Breast epithelium (tissue), 4 donors: ENCODE measurements at places on chromosomes 3 and 15.

GRCh38 chr15:68310178-68310803 lies 32.7 kb downstream of the FEM1B start:
- peak; percentile 46 for DNase-seq

GRCh38 chr15:85312929-85313331 lies 67.5 kb upstream of the AKAP13 start:
- no peak for DNase-seq

GRCh38 chr3:30691944-30692343 lies 85.5 kb downstream of the TGFBR2 start:
- no peak for DNase-seq

DNA sequence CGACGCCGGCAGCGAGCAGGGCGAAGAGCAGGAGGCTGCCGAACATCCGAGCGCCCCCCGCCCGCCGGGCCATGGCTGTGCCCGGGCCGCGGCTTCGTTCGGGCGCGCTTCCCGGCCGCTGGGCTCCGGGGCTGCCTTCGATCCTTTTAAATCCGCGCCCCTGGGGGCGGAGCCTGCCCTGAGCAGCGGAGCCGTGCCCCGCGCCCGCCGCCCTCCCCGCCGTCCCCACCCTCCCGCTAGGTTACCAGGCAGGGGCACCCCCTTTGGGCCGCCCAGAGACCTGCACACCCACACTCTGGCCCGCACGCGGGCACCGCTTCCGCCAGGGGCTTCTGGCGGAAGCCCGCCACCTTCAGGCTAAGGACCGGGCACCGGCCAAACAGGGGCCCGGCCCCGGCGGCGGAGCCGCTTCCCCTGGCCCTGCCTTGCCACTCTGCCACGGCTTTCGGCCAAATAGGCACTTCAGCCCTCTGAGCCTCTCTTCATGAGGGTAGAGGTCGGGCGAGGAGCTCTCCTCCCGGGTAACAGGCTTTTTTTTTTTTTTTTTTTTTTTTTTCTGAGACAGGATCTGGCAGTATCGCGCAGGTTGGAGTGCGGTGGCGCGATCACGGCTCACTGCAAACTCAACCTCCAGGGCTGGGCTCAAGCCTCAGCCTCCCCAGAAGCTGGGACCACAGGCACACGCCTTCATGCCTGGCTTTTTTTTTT lies at the start of gene NMB:
Gene NMB, minus strand, starts transcription at position 120 of the 708 bp plus-strand sequence. Its CDS starts 47 bp downstream, at position 73.
- peak; percentile 72 for DNase-seq

DNA sequence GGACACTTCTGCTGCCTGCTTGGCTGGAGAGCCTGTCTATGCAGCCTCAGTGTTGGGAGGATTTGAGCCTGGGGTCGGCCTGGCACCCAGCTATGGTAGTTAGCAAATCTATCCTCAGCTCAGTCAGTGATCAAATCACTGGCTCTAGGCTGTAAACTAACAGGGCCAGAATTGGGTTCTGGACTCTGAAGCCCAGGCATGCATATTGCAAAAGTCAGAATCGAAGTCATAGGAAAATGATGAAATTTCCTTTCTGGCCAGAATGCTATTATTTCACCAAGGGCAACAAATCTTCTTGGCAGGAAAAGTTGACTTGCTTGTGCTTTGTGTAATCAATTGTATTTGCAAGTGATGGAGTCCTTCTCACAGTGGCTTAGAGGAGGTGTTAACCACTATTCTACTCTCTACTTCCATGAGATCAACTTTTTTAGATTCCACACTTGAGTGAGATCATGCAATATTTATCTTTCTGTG lies 482.6 kb upstream of the TPRG1 start:
- no peak for DNase-seq

DNA sequence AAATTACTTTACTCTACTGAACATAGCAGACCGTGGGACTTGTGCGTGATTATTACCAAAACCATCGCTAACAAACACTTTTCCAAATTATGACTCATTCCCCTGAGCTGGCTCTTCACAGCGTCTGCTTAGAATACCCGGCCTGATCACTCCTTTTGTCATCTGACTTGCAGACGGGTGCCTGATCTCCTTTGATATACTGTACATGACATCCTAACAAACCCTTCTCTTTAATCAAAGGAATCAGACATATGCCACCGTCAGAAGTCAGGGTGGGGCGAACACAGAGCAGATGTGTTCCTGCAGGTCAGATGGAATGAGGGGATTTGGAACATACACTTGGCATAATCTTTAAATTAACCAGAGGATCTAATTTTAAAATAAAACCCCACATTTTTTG lies 48.5 kb upstream of the SH3GL3 start:
- DNase-seq = no peak

DNA sequence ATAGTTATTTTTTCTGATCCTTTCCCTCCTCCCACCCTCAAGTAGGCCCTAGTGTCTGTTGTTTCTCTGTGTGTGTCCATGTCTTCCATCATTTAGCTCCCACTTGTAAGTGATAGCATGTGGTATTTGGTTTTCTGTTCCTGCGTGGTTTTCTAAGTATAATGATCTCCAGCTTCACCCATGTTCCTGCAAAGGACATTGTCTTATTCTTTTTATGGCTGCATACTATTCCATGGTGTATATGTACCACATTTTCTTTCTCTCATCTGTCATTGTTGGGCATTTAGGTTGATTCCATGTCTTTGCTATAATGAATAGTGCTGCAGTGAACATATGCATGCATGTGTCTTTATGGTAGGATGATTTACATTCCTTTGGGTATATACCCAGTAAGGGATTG lies 145.7 kb upstream of the NR2E3 start:
- DNase-seq = no peak

DNA sequence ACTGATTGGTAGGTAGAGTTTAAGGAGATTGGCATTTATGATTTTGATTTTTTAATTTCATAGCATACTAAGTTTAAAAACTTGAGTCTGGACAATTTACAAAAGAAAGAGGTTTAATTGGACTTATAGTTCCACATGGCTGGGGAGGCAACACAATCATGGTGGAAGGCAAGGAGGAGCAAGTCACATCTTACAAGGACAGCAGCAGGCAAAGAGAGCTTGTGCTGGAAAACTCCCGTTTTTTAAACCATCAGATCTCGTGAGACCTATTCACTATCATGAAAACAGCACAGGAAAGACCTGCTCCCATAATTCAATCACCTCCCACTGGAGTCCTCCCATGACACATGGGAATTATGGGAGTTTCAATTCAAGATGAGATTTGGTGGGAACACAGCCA lies 630.9 kb upstream of the NR2F2 start:
- DNase-seq = no peak

GRCh38 chr3:134079761-134080160 lies 50.0 kb upstream of the SLCO2A1 start:
- no peak for DNase-seq
